ENCODE measurements at places on chromosomes 16 and 17.

- no peak for DNase-seq
Measured at GRCh38 chr17:21823643-21824042, 131.3 kb downstream of the KCNJ18 start.

- no peak for DNase-seq
Measured at GRCh38 chr17:82810644-82811430, 29.0 kb downstream of the ZNF750 start.

GRCh38 chr17:48426761-48427500 lies 3.1 kb downstream of the SKAP1 start:
- no peak for DNase-seq

DNA sequence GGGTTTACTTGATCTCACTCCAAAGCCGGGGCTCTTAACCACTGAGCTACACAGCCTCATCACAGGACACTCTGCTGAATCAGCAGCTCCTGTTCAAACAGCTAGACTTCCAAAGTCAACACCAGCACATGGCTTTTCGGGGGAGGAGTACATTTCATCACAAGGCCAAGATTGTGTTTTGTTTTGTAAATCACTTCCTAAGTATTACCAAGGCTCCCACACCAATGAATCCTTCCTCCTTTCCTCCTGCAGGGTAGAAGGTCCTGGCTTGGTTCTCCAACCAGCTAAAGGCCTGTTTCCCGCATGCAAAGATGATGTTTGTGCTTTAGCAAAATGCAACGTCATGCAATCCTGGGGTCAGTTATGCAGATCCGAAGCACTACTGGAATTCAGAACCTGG lies 152.5 kb downstream of the XYLT1 start:
- DNase-seq: no peak

DNA sequence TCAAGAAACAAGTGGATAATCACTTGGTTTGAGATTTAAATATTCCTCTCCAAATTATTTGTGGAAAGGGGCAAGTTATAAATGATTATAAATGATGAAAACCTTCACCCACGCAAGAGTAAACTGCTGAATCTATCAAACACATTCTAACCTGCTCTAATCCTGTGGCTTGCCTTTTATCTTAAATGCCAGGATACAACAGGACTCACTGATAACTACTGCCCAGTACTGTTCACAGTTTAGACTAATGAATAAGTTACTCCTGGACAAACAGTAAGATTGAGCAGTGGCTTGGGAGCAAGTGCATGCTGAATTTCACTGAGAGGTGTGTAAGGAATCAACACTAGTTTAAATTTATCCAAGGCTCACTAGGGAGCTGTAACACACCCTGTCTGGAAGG lies 31.1 kb downstream of the IGF2BP1 start:
- no peak for DNase-seq

DNA sequence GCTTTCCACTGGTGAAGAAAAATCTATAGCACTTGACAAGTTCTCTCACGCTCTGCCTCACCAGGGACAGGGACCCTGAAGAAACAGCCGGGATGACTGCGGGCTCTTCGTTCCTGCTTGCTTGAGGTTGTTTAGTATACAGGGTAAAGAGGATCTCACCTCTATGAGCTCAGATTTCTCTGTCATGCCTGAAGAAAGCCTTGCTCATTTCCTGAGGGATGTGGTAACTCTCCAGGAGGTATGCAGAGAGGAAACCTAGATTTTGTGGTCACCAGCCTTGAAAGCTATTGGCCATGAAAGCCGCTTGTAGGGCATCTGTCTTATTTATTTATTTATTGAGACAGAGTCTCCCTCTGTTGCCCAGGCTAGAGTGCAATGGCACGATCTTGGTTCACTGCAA lies 23.2 kb downstream of the USP43 start:
- DNase-seq: no peak

DNA sequence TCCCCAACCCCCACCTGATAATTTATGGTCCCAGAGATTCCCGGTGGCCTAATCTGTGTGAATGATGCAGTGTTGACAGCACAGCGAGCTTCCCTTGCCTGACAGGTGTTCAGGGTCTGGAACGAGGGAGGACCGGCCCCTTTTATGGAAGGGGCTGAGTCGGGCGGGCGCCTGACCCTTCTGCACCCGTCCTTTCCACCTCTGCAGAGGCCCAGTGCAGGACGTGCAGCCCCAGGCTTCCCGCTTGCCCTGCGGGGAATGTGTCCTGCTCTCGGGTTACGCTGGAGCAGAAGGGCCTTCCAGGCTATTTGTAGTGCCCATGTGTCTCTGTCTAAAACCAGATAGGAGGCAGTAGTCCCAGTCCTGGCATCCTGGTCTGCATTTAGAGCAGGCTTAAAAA lies 16.2 kb downstream of the SMTNL2 start:
- no peak for DNase-seq

DNA sequence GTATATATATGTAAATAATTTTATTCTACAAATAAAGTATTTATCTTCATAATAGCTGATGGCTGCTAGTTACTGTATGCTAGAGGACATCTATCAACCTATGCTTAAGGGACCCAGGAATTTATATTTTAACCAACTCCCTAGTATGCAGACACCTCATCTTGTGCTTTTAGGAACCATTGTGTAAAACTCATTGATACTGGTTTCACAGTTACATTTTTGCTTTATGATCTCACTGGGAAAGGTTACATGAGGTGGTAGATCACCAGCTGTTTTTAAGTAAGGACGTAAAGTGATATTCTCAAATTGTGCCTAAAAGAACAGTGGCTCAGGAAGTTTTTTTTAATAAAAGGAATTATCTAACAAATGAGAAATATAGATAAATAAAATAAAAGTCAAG lies 56.4 kb downstream of the VMP1 start:
- DNase-seq: no peak

- DNase-seq: no peak
Measured at GRCh38 chr17:19769946-19770652, 22.0 kb upstream of the ALDH3A1 start.

GRCh38 chr16:79647586-79647985 lies 47.0 kb upstream of the MAF start:
- DNase-seq: no peak

- DNase-seq: no peak
Measured at GRCh38 chr17:60163108-60163784, 13.5 kb downstream of the CA4 start.

DNA sequence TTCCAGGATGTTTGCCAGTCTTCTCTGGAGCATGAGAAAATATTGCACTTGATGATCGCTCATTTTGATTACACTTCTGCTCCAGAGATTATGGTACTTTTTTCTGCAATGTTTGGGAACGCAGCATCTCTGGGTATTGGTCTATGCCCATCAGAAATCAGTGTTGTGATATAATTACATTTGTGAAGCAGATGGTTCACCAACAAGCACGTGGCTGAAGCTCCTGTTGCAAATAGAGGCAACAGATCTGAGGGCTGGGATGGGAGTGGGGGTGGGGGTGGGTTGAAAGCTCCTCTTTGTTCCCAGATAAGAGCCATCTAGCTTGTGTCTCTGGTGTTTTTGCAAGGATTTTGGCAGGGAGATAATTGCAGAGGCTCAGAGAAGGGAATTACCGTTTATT lies 252.3 kb downstream of the SHISA9 start:
- DNase-seq: no peak

- no peak for DNase-seq
Measured at GRCh38 chr17:77377710-77378235, 237.0 kb downstream of the SEC14L1 start.

GRCh38 chr16:50888486-50889261 lies 146.8 kb downstream of the CYLD start:
- no peak for DNase-seq

DNA sequence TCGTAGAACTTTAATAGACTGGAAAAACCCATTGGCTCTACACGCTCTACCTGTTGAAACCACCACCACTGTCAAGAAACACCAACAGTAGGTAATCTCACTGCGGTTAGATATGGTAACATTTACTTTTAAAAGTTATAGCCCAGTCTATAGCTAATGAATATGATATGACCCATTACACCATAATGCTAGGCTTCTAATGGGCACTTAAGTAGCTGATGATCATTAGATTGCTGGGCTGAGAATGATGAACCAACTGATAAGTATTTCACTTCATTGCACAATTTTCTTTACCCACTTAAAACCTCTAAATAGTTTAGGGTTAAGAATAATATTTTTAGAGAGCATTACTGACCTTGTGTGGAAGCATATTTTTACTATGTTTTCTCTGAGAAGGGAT lies 788.9 kb upstream of the CA10 start:
- no peak for DNase-seq
